Fibroblast of skin of left quadriceps (primary cell): ENCODE measurements at places on chromosomes 2 and 18.

- no peak for DNase-seq
Observed at GRCh38 chr2:152485954-152486736, 151.2 kb downstream of the FMNL2 start.

DNA sequence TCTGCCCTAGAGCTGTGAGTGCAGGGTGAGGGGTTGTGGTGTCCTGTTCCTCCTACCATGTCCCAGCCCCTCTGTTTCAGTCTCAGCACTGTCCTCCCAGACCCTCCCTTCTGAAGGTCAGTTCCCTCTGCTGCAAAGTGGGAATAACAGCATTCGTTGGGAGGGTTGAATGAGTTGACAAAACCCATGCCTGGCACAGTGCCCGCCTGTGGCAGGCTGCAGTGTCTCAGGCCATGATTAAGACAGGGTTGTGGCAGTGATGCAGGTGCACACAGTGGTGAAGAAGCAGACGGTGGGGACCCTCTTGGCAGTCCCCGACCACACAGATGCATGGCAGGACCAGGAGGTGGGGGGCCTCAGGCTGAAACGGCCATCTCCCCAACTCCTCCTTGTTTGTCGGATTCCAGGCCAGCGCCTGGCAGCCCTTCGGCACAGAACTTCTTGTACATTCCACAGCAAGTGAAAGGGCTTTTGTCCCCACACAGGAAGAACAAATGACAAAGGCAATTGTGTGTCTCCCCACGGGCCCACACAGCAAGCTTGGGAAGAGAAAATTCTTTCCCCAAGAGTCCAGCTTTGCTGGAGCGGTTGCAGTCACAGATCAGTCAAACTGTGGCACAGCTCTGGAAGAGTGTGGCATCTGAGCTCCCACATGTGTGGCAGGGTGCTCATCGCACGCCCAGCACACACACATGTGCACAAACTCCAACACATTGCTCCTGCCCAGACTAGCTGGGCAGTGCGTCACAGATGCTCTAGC, 92.0 kb upstream of the MSH2 start:
- no peak for DNase-seq

- DNase-seq, result no peak
Observed at GRCh38 chr18:61833978-61834377, 58.8 kb downstream of the RNF152 start.

DNA sequence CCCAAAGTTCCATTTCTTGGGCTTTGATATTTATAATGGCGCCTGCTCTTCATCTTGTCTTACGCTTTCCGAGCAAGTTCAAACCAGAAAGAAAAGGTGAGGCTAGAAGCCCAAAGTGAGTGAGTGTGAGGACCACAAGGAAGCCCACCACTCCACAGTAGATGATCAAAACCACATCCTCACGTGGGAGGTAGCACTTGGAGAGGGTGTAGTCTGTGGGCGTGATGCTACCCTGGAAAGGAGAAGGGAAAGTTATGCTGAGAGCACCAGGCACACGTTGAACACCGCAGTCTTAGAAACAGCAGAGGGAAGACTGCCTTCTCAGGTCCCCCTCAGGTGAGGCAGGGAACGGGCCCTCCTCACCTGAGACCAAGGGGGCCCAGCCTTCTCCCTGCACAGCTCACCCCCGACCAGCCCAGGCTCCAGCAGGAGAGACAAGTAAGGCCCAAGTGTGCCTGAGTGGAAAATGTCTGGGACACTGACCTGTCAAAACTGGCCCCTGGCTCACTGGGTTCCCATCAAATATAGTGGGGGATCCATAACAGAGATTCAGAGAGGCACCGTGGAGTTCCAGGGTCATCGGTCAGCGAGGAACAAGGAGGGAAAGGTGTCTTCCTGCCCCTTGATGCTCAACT, 23.6 kb downstream of the MPPE1 start:
- DNase-seq, result no peak

GRCh38 chr18:43534511-43534910, 257.2 kb upstream of the SYT4 start:
- no peak for DNase-seq

GRCh38 chr2:59233448-59233847, 992.3 kb upstream of the FANCL start:
- no peak for DNase-seq

GRCh38 chr2:174086708-174087107, 121.5 kb upstream of the SP3 start:
- no peak for DNase-seq

DNA sequence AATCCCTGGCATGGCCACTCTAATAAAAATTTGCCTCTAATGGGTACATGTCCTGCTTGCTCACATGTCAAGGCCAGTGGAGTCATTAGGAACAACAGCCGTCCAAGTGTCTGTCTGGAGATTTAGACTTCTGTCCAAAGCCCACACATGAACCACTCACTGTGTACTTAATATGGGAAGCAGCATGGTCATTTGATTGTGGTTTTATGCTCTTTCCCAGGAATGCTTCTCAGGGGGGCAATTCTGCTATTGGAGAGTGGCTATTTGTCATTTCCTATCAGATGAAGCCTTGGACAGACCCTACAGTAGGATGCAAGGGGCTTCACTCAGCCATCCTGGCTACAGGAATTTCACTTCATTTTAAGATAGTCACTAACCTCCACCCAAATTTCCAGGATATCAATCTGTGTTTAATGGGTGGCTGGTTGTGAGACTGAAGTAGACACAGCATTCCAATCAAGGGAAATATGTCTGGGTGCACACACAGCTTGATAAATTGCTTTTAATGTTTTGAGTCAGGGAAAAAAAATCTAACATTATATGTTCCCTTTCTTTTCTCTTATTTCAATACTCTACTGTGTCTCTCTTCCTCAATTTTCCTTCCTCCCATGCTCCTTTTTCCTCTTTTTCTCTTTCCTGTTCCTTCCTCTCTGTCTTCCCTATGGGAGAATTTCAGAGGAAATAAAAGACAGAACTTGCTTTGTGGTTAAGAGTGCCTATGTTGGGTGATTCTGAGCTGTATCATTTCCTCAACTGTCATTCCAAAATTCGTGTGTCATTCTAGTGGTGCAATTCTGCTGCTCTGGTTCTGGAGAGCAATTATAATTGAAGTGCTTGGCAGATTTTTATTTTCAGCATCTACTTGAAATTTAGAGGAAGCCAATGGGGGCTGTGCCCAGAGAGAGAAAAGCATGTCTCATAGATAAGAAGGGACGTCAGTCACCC, 320.1 kb downstream of the OSR1 start:
- peak; percentile 69 for DNase-seq

DNA sequence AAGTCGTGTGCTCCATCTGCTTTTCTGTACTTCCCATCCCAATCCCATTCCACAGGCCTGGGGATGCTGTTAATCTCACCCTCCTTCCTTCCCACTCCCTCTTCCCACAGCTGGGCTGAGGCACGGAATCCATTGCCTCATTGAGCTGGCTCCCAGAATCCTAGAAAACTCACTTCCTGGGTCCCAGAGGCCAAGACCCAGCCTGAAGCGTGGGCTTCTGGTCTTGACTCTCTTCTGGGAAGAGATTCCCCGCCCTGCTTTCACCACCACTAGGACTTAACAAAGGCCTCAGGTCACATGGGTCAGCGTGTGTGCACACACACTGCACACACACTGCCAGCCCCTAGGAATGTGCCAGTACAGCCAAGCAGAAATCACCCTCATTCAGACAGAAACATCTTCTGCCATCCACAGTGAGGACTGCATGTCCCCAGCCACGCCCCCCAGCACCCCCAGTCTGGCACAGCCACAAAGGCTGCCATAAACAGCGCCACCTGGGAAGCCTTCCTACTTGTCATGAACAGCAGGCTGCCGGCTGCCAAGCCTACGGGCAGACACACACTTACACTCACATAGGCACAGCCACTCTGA, 165.8 kb downstream of the TNS1 start:
- DNase-seq, result no peak

DNA sequence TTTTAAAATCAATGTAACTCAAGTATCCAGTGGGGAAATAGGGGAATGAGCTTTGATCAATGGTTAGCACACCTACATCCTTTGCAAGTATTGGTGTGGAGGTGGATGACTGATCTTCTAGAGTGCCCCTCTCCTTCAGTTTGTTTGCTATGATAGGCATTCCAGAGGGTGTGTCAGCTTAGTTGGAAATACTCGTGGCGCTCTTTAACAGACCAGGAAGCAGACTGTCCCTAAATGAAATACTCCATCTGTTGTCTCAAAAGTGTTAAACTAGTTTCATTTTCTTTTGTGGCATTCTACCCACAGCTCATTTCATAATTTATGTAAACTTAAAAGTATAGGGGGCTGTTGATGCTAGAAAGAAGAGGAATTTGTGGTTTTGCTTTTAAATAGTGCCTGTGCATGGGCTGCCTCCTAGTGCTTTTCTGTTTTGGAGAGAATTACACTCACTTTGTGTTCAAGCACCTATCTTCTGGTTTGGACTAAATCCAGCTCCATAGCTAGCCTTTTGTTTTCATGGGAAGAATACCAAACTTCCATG, 66.2 kb downstream of the STAT1 start:
- DNase-seq, result peak; percentile 34

DNA sequence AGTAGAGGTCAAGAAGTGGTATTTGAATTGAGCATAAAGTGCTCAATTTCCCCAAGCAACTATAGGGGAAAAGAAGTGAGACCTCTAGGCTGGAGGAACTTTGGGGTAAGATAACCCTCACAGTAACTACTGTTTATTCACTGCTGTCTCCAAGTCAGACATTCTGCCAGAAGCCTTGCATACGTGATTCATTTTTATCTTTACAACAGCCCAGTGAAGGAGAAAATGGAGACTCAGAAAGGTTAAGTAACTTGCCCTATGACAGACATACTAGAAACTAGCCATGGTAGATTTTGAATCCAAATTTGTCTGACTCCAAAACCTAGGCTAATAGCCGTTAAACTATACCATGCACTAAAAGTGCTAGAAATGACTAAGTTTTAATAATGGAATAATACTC, 28.4 kb downstream of the DNAJC10 start:
- no peak for DNase-seq

- no peak for DNase-seq
Observed at GRCh38 chr2:209579230-209579749, 155.4 kb downstream of the MAP2 start.

GRCh38 chr2:188322569-188323551, 31.2 kb downstream of the GULP1 start:
- DNase-seq, result no peak

- no peak for DNase-seq
Observed at GRCh38 chr2:126979039-126980003, 80.6 kb downstream of the TEX51 start.

GRCh38 chr2:205656461-205656860, 25.8 kb upstream of the NRP2 start:
- no peak for DNase-seq

- DNase-seq, result no peak
Observed at GRCh38 chr18:62904396-62905285, 189.3 kb downstream of the PHLPP1 start.

DNA sequence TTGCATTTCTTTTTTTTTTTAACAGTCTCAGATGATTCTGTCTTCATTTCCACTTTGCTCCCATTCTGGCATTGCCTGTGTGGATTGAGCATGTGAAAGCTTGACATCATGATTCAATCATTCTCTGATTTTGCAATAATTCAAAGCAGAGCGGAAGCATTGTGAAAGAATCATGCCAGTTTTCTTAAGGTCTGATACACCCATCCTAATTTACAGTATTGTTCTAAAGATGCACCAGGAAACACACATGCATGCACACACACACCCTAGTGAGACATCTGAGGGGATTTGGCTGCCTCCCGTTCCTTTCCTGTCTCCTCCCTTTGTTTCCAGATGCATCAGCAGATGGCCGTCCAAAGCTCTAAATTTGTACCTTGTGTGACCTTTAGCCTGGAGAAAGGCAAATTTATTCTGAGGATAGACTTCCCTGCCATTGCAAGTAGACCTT, 97.3 kb downstream of the FMNL2 start:
- DNase-seq, result peak; percentile 67

DNA sequence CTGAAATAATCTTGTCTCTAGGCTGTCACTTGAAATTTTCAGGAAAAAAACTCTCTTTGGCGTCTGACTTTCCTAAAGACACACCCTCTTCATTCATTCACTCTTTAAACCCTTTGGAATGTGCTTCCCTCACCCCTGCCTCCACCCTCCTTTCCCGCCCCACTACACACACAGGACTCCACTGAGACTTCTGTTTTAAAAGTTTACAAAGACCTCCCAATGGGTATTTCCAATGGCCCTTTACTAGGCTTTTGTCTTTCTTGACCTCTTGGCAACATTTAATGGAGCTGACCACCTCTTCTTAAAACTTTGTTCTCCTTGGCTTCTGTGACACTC, 96.1 kb downstream of the RBMS1 start:
- no peak for DNase-seq

DNA sequence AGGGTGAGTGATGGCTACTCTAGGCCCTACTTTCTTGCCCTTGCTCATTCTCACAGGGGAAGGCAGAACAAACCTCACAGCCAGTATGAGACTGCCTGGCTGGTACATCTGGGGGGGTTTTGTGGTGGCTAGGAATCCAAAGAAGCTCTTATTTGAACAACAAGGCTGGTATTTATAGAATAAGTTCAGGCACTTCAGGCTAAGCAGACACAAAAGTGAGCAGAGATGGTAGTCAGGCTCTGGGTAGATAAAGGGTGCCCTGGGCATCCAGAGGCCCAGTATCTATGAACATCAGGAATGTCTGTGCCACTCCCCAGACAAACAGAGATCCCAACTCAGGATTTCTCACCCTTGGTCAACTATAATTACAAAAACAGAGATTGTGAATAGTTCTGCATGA, 57.2 kb upstream of the RTN4 start:
- DNase-seq, result no peak

GRCh38 chr18:58105888-58106260, 61.8 kb downstream of the NEDD4L start:
- no peak for DNase-seq

GRCh38 chr2:152682663-152683062, 34.6 kb downstream of the PRPF40A start:
- DNase-seq, result no peak

- no peak for DNase-seq
Observed at GRCh38 chr2:105934467-105934866, 189.8 kb downstream of the NCK2 start.

- no peak for DNase-seq
Observed at GRCh38 chr2:207768866-207769596, 675 bp downstream of the FZD5 start.

DNA sequence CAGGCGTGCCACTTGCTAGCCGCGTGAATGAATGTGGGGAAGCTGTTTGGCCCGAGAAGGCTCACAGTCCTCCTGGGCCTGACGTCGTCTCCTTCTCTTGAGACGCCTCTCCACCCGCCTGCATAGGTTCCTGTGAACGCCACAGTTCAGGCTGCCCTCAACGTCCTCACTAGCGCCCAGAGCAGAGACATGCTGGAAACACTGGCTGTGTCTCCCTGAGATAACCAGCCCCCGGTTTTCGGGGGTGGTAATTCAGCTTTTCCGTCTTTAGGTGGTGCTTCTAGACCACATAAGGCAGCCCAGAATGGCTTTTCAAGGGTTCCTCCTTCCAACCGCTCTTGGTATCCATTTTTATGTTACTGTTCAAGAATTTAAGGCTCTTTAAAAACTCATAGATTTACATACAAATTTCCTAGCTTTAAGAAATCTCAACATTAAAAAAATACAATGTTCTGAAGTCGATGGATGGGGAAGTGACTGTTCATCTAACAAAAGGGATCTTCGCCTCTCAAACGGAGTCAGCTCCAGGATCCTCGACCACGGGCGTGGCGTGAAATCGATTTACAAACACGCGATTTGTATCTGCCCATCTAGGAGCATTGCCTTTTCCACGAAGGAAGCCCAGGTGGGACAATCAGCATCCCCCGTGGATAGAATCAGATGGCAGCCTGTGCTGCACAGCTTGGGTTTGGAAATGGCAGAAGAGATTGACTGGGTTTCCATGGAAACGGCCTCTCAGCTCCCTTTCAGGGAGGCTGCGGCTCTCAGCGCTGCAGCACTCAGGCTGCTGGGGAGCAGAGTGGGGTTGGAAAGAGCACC, 110.6 kb upstream of the PXDN start:
- DNase-seq, result peak; percentile 12
